Activated CD8-positive, alpha-beta memory T cell treated with anti-CD3 and anti-CD28 coated beads for 4 hours (primary cell): ENCODE measurements at places on chromosomes 4 and X.

GRCh38 chr4:4672402-4672801 lies 130.6 kb upstream of the STX18 start:
- no peak for DNase-seq

GRCh38 chr4:187139141-187139540 lies 415.5 kb upstream of the FAT1 start:
- DNase-seq: no peak

DNA sequence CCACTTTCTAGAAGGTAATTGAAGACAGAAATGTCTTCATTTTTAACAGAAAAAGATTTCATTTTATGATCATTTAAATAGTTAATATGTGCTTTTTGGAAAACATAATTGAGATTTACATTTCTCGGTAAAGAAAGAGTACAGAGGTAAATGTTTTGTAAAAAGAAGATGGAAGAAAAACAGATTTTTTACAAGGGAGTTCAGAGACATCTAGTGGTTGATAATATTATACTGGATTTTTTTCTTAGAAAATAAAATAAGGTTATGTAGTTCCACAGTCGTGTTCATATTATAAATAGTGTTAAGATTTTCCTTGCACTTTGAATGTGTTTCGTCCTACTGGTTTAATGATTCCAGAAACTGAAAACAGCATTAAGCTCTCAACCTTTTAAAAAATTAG lies 60.6 kb downstream of the SMARCA1 start:
- no peak for DNase-seq

DNA sequence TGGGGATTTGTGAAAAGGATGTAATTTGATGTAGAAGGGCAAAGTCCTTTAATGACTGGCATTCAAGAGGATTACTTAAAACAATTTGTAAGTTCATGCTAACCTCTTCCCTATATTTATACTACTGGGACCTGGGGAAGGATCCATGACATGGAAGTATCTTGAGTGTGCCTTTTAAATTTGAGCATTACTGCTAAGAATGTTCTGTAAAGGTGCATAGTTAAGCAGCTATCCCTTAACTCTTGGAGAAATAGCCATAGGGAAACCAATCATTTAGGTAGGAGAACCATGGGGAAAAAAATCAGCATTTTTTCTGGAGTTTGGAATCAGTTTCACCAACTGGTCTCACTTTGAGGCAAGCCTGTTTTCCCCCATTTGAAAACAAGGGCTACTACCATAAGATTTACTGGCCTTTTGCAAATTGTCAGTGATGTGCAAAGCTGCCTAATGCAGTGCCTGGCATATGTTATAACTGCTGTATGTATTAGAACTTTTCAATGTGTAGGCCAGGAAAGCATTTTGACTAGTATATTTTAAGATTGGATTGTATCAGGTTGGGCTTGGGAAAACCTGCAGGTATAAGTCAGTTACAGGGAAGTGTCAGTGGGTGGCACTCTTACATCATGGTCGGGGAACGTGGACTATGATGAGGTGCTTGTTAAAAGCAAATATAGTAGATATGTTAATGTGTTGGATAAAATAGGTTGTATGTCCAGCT lies 72.1 kb downstream of the PRSS12 start:
- DNase-seq: no peak

- no peak for DNase-seq
These were observed 84.5 kb downstream of the CT47B1 start for GRCh38 chrX:120791013-120791643.

GRCh38 chrX:39935411-39936064 lies 162.2 kb downstream of the BCOR start:
- no peak for DNase-seq

GRCh38 chr4:3385711-3386420 lies 55.9 kb upstream of the HGFAC start:
- no peak for DNase-seq

GRCh38 chrX:119105826-119106225 lies 21.8 kb downstream of the KIAA1210 start:
- no peak for DNase-seq

DNA sequence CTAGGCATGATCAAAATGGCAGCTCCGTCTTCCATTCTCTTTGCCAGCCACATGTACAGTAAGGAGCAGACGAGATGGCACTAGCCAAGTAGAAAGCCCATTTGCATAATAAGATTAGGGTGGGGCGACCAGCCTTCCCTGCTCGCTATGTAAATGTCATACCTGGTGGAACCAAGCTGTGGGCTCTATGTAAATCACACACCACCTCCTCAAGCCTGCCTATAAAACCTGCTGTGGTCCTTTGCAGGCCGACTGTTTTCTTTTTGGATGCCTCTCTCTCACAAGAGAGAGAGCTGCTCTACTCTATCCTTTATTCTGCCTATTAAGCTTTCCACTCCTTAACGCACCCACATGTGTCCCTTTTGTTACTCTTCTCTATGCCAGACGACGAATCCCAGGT lies 1472.7 kb downstream of the ARAP2 start:
- DNase-seq: no peak

DNA sequence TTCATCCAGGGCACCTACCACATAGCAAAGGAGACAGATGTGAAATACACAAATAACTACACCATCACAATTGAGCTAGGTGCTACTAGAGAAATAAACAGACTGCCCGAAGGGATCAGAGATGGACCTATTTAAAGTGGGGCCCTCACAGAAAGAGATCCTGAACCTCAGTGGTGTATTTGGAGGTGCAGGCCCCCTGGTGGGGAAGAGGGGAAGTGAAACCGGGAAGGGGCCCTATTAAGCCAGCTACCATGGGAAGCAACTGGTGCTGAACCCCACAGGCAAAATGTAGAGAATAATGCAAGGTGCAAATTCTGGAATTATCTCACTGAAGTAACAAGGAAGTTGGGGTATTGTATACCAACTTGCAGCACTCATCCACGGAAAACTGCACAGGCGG lies 78.6 kb upstream of the FAM9A start:
- peak; percentile 5 for DNase-seq

DNA sequence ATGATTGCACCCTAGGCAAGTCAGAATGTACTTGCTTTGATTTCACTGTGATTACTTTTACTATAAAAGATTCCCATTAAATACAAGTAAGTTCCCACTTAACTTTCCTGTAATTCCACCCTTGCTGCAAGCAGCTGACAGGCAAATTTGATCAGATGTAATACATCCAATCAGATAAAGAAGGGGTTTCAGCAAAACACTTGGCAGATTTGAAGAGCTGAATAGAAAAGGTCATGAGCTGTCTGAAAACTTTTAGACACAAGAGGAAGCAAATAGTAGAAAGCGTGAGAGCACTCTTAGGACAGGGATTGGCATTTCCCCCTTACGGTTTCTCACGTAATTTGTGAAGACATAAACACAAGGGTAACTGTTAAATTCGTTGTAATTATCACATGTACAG lies 22.8 kb downstream of the HSD17B13 start:
- DNase-seq: no peak

- DNase-seq: no peak
These were observed 54.7 kb downstream of the RBPJ start for GRCh38 chr4:26375551-26375950.

DNA sequence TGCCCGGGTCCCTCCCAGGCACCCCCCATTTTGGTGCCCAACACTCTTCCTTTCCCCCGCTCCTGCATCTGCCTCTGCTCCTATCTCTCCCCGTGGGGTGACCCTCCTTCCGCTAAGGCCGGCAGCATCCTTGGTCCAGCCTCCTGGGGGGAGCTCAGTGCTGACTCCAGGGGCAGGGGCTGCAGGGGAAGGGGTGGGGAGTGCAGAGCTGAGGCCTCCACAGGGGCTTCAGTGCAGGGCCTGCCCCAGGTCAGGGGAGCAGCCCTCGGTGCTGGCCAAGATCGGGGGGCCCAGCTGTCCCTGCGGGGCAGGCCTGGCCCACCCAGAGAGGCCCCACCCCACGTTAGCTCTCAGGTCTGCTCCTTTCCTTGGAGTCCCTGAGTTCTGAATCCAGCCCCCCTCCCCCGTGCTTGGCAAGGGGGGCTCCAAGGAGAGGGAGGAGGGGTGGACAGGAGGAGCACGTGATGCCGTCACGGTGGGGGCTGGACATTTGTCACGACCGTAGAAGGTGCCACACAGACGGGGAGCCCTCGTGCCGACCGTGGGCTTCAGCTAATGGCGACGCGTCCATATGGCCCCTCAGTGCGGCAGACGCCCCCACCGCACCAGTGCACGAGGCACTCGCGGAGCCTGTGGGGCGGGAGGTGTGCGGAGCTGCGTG lies 63.5 kb upstream of the ADRA2C start:
- DNase-seq: no peak

DNA sequence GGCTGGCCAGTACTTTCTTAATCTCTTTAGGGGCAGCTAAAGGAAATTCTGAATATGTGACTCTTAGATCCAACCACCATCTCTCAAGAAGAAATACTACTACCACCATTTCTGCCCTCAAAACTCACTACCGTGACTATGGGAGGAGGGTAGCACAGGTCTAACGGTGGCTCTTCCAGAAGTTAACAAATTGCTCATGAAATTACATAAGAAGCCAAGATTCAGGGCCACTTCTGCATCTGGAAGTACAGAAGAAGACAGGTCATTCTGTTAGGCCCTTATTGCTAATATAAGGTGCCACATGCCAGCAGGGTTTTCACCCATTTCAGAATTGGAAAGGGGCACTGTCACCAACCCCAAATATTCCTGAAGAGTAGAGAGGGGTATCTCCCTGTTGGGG lies 19.6 kb upstream of the NKRF start:
- no peak for DNase-seq

GRCh38 chrX:150868625-150869024 lies 29.8 kb downstream of the CD99L2 start:
- DNase-seq: no peak

DNA sequence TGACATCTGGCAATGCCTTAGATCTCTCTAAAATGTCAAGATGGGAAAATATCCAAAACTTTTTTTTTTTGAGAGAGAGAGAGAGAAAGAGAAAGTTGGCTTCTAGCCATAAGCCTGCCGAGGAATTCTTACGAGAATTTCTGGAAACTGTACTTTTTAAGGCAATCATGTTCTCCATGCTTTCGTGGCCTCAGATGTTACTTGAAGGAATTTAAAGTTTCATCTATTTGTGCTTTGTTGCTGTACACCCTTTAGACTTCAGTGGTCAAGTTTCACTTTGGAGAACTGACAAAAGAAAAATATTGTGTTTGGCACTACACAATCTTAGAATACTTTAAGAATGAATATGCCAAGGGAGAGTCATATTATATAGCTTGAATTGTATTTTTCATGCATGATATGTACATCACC lies 53.9 kb downstream of the FAT4 start:
- DNase-seq: no peak

- no peak for DNase-seq
These were observed 119.0 kb upstream of the HCCS start for GRCh38 chrX:10992110-10992509.

DNA sequence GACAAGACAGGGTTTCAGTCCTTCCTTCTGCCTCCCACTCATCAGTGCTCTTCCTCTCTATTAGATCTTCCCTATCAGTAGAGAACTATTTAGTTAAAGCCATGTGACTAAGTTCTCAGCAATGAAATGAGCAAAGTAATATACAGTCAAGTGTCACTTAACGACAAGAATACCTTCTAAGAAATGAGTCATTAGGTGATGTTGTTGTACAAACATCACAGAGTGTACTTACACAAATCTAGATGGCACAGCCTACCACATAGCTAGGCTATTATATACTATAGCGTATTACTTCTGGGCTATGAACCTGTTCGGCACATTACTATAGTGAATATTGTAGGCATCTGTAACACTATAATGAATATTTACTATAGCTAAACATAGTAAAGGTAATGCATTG lies 71.3 kb downstream of the POU4F2 start:
- DNase-seq: no peak

DNA sequence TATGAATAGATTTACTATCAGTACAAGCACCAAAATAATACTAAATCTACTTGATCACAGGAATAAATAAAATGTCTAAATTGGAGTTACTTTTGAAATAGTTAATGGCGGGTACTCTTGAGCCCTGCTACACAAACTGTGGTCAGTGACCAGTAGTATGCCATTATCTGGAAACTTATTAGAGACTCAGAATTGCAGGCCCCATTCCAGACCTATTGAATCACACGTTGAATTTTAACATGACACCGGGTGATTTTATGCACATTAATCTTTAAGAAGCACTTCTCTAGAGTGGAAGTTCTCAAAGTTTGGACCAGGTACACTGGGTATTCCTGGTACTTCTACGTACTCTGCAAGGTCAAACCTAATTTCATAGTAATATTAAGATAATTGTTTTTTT lies 660.0 kb upstream of the POU3F4 start:
- no peak for DNase-seq

- DNase-seq: no peak
These were observed 206.8 kb downstream of the SMARCA1 start for GRCh38 chrX:129316461-129316860.

DNA sequence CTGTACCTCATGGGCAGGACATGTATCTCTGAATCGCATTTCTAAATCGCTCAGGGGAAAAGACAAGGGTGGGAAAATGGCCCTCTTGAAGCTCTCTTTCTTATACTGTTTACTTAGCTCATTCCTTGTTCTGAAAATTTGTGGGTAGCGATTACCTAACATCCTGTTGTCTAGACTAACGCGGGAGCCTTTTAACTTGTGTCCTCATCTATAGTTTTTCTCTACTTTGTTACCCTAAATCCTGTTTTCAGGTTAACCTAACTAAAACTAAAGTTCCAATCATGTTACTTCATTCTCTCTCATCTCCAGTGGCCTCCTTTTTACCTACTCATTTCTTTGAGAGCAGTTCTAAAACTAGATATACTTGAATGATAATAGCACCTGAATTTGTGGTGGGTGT lies 45.0 kb downstream of the SNX25 start:
- DNase-seq: no peak

DNA sequence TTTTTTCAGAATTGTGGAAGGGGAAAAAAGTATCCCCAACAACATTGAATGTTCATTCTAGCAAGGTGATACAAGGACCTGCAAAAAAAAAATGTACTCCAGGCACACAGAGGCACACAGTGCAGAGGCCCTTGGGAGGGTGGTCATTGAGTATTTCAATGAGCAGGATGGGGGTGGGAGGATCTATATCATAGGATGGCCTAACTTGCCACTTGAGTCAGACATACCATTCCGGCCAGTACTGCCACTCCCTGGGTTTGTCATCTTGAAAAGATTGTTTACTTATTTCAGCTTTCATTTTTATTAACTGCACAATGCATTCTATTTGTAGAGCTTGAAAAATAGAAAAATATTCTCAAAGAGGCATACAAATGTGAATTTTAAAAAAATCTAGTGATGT lies 18.7 kb downstream of the ZNF595 start:
- DNase-seq: no peak

DNA sequence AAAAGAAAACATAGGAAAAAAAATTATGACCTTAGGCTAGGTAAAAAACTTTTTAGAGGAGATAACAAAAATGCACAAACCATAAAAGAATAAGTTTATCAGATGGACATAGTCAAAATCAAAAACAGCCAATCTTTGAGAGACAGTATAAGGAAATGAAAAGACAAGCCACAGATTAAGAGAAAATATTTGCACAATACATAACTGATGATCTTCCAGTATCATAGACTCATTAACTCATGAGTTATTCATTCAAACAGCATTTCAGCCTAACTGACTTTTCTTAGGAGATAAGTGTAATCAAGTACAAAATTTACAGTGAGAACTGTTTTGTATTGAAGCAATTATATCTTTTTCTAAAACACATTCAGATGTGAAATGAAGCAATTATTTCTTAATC lies 183.8 kb downstream of the FBXO8 start:
- no peak for DNase-seq

- no peak for DNase-seq
These were observed 23.5 kb downstream of the INTS6L start for GRCh38 chrX:135543924-135544323.
